GM12864 (cell line): ENCODE measurements at places on chromosomes 16 and 17.

DNA sequence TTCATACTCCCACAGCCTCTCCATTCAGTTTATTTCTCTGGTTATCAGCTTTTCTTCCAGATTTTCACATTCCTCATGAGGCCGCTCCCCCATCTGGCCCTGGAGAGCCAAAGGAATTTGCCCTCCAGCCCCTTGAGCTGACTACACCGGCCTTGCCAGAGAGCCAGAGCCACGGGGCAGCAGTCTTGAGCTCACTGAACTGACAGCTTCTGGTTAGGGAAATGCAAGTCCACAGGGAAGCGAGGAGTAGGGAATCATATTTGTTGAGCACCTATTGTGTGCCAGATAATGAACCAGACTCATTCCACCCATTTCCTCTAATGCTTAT, 102.4 kb downstream of the ABCC12 start:
- DNase-seq: no peak

DNA sequence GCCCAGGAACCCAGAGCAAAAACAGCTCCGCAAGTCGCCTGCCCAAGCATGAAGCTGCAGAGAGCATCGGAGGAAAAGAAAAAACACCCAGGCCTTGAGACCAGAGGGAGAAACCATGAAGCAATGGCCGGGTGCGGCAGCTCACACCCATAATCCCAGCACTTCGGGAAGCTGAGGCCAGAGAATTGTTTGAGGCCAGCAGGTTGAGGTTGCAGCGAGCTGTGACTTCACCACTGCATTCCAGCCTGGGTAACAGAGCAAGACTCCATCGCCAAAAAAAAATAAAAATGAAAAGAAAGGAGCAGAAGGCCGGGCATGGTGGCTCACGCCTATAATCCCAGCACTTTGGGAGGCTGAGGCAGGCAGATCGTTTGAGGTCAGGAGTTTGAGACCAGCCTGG, 40.3 kb downstream of the C16orf95 start:
- DNase-seq: no peak

- no peak for DNase-seq
These were observed 767 bp downstream of the SYNGR2 start for GRCh38 chr17:78168903-78169793.

DNA sequence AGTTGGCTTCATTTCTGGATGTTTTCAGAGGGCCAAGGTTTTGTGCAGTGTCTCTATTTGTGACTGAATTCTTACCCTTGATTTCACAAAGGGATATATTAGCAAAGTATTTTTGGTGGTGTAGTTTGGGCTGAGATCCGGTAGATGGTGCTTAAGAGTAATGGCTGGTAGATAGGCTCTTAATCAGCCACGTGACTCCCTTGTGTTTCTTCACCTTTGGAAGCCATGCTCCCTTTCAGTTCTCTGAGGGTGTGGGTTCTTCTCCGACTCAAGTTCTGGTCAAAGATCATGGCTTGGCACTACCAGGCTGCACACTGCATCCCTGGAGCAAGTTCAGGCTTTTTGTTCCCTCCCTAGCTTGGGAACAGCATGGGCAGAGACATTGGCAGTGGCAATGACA, 887.3 kb downstream of the CDH8 start:
- no peak for DNase-seq

GRCh38 chr17:47180337-47180736, 8.8 kb downstream of the CDC27 start:
- no peak for DNase-seq

GRCh38 chr16:75503801-75504200, 8.6 kb upstream of the CHST6 start:
- no peak for DNase-seq

DNA sequence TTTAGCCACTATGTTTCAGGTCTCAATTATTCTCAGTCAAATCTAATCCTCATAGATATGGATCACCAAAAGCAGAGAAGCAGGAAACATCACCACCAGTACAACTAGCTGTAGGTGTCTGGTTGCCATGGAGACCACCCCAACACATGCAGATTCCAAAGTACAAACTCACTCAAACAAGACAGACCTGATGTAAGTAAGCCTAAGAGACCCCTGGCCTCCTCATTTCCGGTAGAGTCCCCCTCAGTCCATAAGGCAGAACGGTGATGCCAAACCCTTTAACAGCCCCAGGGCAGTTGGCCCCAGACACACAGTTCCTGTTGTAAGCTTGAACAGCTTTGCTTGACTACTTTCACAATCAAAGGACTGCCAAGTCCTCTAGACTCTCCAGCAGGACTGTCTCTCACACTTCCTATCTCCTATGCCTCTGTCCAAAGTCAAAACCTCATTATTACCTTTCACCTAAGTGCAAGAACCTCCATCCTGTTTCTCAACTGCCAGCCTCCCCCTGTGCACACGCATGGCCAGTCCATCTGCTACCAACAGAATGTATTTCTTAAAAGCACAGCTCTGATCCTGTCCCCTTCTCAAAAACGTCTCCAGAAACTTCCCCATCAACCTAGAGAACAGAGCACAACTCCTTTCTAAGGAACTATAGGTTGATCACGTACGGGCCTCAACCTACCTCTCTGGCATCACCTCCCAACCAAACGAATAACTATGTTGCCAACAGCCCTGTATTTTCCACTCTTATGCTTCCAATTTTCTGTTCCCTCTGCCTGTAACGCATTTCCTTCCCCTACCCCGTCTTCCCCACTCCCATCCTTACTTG, 23.9 kb downstream of the SLC39A11 start:
- DNase-seq: no peak

DNA sequence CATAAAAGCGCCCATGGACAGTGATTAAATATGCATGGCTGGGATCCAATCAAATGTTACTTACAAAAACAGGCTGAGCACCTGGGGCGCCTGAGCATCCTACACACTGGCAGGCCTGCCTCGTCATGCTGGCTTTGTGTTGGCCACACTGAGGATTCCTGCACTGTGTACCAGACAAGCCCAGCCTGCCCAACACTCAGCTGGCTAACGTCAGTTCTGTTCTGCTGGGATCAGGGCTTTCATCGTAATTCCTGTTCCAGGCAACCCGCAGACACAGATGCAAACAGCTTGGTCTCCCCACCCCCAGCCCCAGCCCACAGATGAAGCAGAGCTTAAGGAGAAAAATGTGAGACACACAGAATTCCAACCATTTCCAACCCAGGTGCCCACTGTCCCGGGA, 30.7 kb downstream of the PIMREG start:
- DNase-seq: no peak

DNA sequence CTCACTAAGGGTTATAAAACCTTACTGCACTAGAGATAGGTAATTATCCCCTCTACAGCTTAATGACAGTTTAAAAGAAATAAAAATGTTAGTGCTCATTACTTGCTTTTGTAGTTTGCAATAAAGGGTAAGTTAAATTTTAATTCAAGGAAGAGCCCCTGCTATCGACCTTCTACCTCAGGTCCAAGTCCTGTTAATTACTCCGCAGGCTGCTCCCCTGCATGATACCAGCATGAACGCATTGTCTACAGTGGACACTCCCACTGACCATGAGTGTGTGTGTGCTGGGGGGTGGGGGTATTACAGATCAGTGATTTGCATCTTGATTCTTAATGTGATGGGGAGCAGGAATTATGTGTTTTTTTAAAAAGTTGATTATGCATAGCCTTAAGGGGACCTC, 103.1 kb downstream of the AATF start:
- no peak for DNase-seq

GRCh38 chr16:64615630-64616280, 506.1 kb downstream of the CDH11 start:
- no peak for DNase-seq

DNA sequence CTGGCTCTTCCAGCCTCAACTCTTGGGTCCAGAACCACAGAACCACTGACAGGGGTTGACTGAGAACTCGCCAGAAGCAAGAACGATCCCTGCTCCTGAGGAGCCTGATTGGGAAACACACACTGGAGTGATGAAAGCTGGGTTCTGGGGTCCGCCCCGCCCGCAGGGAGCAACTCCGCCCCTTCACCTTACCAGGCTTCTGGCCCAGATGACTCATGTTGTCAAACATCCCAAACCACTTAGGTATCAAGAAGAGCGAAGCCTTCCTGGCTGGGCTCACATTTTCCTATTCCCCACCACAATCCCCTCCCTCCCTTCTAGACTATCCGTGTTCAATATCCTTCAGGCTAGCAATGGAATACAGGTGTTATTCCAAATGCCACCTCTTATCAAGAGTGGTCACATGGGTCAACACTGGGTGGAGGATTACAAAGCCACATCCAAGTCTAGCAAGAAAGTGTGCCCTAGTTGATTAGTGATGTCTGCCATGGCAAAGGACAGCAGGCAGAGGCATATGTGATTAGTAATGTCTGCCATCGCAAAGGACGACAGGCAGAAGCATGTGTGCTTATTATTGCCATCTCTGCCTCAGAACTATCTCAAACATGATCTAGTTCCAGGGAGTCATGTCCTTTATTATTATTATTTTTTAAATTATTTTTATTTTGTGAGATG, 70.5 kb downstream of the TIMM22 start:
- no peak for DNase-seq

GRCh38 chr17:4998027-4998731, 429 bp downstream of the KIF1C start:
- no peak for DNase-seq

DNA sequence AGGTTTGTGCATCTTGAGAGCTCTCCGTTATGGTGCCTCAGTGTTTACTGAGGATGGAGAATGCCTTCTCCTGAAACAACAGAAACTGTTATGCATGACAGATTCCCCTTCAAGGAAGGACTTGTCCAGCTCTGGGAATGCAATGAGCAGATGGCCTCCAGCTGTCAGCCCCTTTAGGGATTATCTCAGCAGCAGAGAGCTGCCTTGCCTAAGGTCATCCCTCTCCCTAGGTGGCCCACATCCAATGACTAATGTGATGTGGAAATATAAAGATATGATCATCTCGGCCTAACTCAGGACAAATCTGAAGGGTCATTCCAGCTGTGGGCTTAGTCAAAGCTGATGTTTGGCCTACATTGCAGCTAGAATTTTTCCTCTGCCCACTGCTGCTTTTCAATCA, 214.3 kb upstream of the N4BP1 start:
- DNase-seq: no peak

DNA sequence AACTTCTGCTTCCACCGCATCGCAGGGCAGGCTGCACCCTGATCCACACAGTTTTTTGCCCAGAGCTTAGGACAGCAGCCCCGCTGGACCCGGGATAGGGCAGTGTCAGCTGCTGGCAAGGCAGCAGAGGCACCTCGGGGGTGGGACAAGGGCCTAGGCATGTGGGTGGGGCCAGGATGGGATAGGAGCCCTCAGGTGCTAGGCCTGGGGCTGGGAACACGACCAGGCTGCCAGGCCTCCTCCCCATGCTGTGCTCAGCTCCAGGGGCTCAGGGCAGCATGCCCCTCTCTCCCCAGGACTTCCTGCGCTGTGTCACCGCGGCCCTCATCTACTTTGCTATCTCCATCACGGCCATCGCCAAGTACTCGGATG, 4.6 kb downstream of the CMTM3 start:
- no peak for DNase-seq

DNA sequence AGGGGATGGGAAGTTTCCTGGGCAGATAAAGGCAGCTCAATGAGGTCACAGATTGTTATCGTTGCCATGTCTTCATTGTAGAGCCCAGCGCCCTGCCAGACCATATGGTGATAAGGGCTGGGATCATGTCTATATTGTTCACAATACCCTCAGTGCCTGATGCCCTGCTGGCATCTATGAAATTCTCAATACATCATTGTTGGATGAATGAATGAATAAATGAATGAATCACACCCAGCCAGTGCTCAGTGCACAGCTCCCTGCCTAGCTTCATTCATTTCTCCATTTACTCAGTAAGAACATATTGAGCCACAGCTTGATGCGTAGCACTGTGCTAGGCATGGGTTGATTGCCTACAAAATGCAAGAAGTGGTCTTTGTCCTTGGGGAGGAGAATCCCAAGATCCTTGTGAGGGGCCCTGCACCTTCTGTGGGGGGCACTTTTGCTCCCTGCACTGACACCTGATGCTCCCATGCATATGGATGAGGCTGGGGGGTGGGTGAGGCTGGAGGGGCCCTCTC, 29.7 kb downstream of the MRC2 start:
- DNase-seq: no peak

DNA sequence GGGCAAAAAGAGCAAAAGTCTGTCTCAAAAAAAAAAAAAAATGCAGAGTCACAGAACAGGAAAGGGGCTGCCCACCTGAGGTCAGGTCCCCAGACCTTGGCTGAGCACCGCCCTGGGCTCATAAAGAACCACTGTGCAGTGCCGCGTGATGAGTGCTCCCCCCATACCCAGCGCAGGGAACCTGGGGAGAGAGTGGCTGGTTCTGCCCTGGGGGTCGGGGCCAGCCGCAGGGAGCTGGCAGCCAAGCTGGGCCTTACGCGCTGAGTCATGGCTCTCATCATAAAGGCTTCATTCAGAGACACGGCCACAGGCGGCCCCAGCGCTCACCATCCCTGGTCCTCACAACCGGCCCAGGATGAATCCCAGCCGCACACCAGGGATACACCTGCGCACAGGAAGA, 80.7 kb downstream of the RAB11FIP4 start:
- DNase-seq: no peak

GRCh38 chr16:55488306-55488705, 9.3 kb downstream of the MMP2 start:
- no peak for DNase-seq

DNA sequence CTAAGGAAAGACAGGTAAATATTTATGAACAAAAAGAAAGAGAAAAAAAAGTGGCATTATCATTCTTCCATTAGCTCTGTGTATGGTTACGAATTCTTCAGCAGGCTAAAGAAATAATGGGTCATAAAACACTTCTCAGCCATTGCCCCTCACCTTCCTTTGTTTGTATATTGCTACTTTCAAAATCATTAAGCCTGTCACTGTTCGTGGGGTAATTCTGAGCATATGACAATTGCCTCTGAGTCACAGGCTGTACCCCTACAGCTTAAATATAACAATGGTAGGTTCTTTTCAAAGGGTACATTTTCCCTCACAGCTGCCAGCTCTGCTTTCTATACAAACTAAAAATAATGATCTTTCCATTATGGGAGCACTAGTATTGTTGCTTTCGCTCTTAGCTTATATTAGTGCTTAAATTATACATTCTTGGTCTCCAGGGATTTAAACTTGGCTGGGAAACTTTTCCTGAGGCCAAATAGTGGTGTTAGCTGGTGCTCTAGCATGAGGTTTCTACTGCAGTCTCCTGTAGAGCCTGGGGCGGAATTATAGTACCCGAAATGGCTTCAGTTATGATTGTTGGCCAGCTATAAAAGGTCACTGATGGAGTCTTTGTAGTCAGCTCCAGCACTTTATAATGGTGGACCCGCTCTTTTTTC, 74.7 kb upstream of the CDH11 start:
- DNase-seq: no peak

GRCh38 chr17:3888343-3889171, 4.3 kb downstream of the CAMKK1 start:
- DNase-seq: no peak

- DNase-seq: no peak
These were observed 12.5 kb downstream of the HSPB9 start for GRCh38 chr17:42135151-42135550.

- no peak for DNase-seq
These were observed 2.4 kb upstream of the ACSF2 start for GRCh38 chr17:50423553-50424159.

DNA sequence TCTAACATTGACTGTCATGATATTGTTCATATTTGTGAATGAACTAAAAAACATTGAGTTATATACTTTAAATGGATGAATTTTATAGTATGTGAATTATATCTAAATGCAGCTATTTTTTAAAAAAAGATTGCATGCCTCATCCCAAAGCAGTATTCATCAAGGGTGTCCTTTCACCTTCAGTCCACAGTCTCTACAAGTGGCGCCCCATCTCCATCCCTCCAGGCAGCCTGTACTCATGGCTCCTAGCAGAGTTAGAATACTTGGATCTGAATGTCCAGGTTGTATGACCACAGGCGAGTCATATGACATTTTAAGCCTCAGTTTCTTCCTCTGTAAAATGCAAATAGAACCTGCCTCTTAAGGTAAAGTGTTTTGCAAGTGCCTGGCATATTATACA, 69.8 kb downstream of the TMEM100 start:
- no peak for DNase-seq
